Fibroblast of skin of left quadriceps (primary cell): ENCODE measurements at places on chromosomes 12 and 14.

- no peak for DNase-seq
Measured at GRCh38 chr12:105348561-105348960, 18.1 kb downstream of the C12orf75 start.

- no peak for DNase-seq
Measured at GRCh38 chr14:67555518-67556090, 22.5 kb downstream of the PLEKHH1 start.

DNA sequence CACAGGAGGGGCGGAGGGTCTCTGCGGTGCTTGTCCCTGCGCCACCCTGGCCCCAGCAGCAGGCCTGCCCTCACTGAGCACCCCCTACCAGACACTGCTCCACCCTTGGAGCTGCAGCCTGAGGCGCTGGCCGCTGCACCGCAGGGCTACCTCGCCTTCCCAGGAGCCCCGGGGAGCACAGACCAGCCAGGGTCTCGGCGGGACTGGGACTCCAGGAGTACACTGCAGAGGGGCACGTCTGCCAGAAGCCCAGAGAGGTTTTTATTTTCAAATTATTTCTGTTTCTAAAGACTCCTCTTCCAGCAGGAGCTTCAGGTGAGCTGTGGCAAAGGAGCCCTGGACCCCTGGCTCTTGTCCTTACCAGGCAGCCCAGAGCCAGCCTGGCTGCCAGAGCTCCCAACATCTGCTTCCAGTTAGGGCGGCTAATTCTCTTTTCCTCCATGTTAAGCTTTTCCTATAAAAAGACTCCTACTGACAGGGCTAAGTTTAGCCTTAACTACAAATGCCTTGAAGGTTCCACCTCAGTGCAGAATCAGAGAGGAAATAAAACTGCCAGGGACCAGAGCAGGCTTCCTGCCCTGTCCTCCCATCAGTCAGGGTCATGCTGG is 26.4 kb downstream of the DEGS2 start:
- peak; percentile 39 for DNase-seq

- no peak for DNase-seq
Measured at GRCh38 chr12:93109551-93110203, 180.6 kb upstream of the EEA1 start.

DNA sequence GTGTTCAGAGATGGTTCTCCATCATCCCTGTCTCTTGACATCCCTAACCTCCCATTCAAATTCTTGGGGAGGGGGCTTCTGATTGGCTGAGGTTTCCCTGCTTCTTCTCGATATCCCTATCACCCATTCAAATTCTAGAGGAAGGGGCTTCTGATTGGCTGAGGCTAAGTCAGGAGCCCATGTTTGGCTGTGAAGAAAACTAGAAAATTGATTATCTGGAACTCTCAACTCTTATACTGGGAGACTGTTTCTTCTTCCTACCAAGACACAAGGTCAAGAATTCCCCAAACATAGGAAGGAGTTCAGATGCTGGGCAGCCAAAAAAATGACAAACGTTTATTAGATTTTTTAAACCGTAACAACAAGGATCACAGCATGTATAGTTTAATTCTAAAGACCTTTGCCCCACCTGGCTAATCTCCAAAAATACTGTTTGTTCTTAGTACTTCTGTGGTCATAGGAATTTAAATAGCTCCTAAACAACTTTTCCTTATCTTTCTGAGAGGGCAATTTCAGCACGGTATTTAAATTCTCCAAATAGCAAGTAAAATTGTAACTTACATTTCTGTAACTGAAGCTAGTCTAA is 26.4 kb downstream of the SPIC start:
- DNase-seq = no peak

GRCh38 chr12:30164382-30165318 is 380.9 kb upstream of the TMTC1 start:
- no peak for DNase-seq

- peak; percentile 4 for DNase-seq
Measured at GRCh38 chr12:39272871-39273655, 169.9 kb downstream of the KIF21A start.

DNA sequence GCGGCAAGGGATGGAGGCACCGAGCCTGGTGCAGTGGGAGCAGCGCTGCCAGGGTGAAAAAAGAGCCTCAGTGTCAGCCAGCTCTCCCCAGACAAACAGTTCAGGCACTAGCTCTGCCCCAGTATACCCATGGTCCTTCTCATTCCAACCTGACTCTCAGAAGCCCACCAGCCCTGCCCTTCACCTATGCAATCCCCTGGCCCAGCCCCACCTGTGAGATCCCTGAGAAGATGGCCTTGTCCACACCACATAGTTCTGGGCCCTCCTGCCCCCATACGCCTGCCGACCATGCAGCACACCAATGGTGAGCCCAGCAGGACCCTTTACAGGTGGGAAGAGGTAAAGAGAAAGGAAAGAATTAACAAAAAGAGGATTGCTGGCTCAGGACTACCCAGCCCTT is 6.5 kb downstream of the KMT2D start:
- DNase-seq = no peak

- DNase-seq = no peak
Measured at GRCh38 chr12:121096199-121096798, 36.4 kb upstream of the P2RX7 start.
